HFFc6 (cell line): ENCODE measurements at places on chromosomes 6 and 20. TPM values are rescaled to one million over a fixed set of nuclear protein-coding genes. Genes with fewer than 3 reads are reported as not detected.

Gene GNMT
- total RNA-seq: 0.18 TPM in 1 of 3 replicates, not detected in the others

Gene FAM210B
- 39.0 to 52.5 TPM (median 46.6 TPM) in 3 replicates for total RNA-seq

DNA sequence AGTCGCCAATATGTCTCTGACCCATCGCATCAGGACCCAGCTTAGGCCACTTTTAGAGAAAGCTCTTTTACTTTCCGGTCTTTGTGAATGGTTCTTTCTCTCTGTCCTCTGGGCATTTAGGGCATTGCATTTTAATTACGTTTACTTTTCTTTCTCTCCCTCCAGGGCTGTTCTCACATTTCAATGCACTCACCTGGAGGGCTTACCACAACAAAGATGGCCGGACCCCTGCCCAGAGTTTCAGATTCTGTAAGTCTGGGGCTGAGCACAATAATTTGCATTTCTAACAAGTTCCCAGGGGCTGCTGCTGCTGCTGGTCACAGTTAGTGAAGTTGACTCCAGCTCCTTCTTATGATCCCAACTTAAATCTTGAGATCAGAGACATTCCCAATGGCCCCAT, 3.0 kb downstream of the ANKRD66 start:
- H3K4me3 ChIP-seq: no peak overlapping the region
- H3K36me3 ChIP-seq: no peaks in the 10 kb centered on the region
- H3K27ac ChIP-seq: no peak overlapping the region
- DNase-seq: no peak
- no peaks in the 10 kb centered on the region for H3K4me1 ChIP-seq

DNA sequence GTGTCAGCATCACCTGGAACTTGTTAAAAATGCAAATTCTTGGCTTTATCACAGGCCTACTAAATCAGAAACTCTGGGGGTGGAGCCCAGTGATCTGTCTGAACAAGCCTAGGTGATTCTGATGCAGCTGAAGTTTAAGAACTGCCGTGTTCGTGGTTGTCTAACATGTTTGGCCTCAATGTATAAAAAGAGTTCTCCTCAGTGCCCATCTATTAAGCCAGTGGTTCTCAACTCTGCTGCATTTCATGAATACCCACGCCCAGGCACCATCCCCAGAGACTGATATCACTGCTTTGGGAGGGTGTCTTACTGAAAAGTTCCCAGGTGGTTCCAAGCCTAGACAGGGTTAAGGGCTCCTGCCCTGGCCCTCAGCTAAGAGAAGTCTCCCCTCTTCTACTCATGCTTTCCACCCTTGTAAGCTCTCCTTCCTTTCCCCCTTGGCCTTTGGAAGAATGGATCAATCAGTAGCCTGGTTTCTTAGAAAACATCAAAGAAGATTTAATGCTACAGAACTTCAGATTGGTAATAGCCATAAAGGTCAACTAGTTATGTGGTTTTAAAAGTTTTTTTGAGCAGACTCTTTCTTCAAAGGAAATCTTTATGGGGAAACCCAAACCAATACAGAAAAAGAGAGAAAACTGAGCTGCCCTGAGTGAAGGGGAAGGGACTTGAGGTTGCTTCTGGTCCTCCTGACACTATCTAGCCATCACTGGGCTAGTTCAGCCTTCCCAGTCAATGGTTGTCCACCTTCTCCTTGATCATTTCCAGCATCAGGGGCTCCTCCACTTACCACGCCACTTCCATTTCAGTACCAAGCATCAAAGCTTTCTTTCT, 38.9 kb upstream of the TNFAIP3 start:
- H3K27ac ChIP-seq: no peak overlapping the region
- H3K36me3 ChIP-seq: no peaks in the 10 kb centered on the region; the same call in 1 of the 2 replicates
- H3K4me3 ChIP-seq: no peak overlapping the region
- DNase-seq: no peak
- H3K27me3 ChIP-seq: peaks cover 4% of the 10 kb centered on the region

Gene ASIP
- not detected in 3 replicates for total RNA-seq

DNA sequence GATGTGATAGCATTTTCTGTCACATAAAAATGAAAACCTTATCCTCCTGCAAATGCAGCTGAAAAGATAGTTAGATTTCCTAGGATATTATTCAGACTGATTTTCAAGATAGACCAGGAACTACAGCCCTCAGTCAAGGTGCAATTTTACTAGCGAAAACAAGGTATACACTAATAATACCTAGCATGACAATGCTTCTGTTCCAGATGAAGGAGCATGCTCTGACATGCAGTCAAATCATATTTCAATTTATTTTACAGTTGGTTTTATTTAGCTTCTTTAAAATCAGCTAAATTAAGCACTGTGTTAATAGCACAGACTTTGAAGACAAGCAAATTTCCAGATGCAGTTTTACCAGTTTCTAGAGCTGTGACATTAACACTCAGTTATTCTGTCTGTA, 14.2 kb upstream of the TNFAIP3 start:
- peaks cover 39% of the 10 kb centered on the region for H3K4me1 ChIP-seq
- peaks cover 4% of the 10 kb centered on the region for H3K36me3 ChIP-seq
- no peak overlapping the region for H3K27ac ChIP-seq
- no peak for DNase-seq
- H3K27me3 ChIP-seq: no peaks in the 10 kb centered on the region; the same call in 1 of the 2 replicates

Gene FAM217B
- total RNA-seq: 15.3 to 17.9 TPM (median 16.9 TPM) in 3 replicates

Gene FAXC
- 1.6 to 1.9 TPM (median 1.8 TPM) in 3 replicates for total RNA-seq

DNA sequence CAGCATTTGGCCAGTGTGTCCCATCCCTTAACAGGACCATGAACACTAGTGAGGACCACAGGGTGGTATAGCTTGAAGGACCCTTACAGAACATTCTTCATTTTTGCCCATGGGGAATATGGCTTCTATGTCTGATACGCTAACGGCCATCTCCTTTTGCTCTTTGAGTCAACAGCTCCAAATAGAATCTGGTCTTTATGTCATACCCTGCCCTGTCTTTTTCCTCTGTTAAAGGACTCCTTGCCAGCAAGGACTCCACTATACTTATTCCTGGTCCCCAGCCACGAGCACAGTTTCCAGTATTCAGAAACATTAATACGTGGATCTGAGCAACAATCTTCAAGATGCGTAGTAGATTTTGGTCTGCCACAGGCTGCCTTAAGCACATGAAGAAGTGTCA, 22.5 kb downstream of the SERPINB1 start:
- peaks cover 15% of the 10 kb centered on the region for H3K36me3 ChIP-seq
- H3K4me3 ChIP-seq: no peak overlapping the region
- peaks cover 33% of the 10 kb centered on the region for H3K4me1 ChIP-seq
- no peak for DNase-seq
- H3K27me3 ChIP-seq: no peaks in the 10 kb centered on the region; the same call in 1 of the 2 replicates

DNA sequence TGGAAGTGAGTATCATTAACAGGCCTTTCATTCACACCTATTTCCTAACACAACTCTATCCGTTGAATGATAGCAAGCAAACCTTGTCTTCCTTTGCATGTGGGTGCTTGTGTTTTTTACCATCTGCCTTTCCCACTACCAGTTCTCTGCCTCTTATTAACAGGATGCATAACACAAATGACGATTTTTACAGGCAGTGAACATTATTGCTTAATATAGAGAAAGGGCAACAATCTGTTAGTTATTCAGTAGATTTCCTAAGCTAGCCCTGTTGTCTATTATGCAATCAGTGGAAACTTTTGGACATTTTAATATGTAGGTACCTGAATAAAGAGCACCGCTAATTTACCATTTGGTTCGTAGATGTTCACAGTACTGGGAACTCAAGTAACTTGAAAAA, 348.8 kb upstream of the PLCB4 start:
- H3K36me3 ChIP-seq: peaks cover 27% of the 10 kb centered on the region
- no peak overlapping the region for H3K4me3 ChIP-seq
- H3K27ac ChIP-seq: no peak overlapping the region
- DNase-seq: no peak
- H3K4me1 ChIP-seq: peaks cover 29% of the 10 kb centered on the region
- peaks cover 6% of the 10 kb centered on the region for H3K27me3 ChIP-seq

Gene DOP1A
- 10.3 to 15.4 TPM (median 11.9 TPM) in 3 replicates for total RNA-seq

Gene BPIFB4
- not detected in 2 replicates for total RNA-seq

DNA sequence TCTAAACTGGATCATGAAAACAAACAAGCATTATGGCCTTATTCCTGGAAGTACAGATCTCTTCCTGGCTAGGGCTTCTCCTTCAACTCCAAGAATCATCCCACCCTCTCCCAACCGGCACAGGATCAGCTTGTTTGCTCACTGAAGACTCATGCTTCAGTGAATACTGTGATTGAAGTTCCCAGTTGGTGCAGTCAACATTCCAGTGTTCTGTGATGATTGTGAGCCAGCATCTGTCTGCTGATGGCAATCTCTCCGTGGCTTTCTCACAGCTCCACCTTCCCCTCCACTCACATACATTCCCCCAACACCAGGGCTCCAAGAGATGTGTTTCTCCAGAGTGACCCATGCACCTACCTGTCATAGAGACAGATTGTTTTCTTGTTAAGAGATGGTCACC, 421.3 kb upstream of the BTBD3 start:
- H3K27ac ChIP-seq: no peak overlapping the region
- no peak for DNase-seq
- H3K4me3 ChIP-seq: no peak overlapping the region
- H3K27me3 ChIP-seq: peaks cover 2% of the 10 kb centered on the region; the same call in 1 of the 2 replicates
- H3K4me1 ChIP-seq: no peaks in the 10 kb centered on the region; the same call in 1 of the 2 replicates

DNA sequence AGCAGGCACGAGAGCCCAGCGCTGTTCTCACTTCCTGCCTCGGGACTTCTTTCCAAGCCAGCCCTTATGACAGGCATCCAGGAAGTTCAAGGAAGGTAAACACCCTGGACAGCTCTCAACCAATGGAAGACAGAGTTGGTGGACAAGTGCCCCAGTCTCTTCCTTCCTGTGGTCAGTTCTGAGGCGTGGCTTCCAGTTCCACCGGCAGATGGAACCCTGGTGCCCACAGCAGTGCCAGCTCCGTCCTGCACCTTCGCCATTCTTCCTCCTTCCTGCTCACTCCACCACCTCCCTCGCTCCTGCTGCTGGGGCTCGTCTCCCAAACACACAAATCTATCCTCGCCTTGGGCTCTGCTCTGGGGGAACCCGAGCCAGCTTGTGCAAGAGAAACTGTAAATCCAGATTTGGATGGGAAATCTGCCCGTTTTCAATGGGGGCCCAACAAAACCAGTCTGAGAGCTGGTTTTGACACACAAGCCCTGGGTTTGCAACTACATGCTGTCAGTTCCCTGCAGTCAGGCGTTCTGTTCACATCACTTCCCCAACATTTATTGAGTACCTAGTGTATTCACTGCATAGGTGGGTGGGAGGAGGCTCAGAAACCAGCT, 162.7 kb downstream of the GRM4 start:
- no peak overlapping the region for H3K4me3 ChIP-seq
- DNase-seq: no peak

DNA sequence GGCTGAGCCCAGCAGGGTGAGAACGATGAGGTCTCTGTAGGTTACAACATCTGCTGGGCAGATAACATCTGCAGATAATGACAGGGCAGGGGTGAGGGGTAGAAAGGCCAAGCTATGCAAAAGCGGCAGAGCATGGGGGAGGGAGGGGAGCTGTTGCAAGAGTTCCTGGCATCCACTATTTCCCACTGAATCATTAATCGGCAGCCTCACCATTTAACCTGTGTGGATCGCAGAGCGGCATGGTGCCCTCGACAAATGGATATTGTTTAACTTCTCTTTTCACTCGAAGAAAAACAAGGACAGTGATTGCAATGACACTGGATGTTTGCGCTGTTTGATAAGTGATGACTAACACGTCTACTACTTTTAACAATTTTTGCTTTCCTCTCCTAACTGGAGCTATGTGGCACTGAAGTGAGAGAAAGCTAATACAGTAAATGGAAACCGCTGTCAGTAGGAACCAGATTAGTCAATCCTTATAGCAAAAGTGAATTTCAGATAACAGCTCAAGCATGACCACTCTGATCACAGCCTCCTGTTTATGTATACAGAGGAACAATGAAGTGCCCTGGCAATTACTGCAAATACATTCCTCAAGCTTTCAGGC, 381.5 kb downstream of the TFAP2A start:
- DNase-seq: no peak
- no peaks in the 10 kb centered on the region for H3K36me3 ChIP-seq
- H3K4me3 ChIP-seq: peak overlapping the region; percentile 33; the same call in 1 of the 2 replicates
- peaks cover 24% of the 10 kb centered on the region for H3K4me1 ChIP-seq

- DNase-seq: no peak
- no peaks in the 10 kb centered on the region for H3K36me3 ChIP-seq
- no peak overlapping the region for H3K27ac ChIP-seq
- H3K4me1 ChIP-seq: no peaks in the 10 kb centered on the region
These were observed 12.8 kb upstream of the KHDRBS2 start for GRCh38 chr6:62298745-62299392.

GRCh38 chr6:33607784-33608161, 13.3 kb upstream of the ITPR3 start:
- DNase-seq: no peak
- peaks cover 52% of the 10 kb centered on the region for H3K4me1 ChIP-seq
- peaks cover 10% of the 10 kb centered on the region for H3K36me3 ChIP-seq
- H3K27me3 ChIP-seq: peaks cover 9% of the 10 kb centered on the region; the same call in 1 of the 2 replicates
- H3K4me3 ChIP-seq: no peak overlapping the region

Gene PDE10A
- 0.37 to 1.8 TPM in 2 of 3 replicates, not detected in the other for total RNA-seq

Gene PDE7B
- total RNA-seq: 0.83 to 5.4 TPM (median 1.2 TPM) in 3 replicates

DNA sequence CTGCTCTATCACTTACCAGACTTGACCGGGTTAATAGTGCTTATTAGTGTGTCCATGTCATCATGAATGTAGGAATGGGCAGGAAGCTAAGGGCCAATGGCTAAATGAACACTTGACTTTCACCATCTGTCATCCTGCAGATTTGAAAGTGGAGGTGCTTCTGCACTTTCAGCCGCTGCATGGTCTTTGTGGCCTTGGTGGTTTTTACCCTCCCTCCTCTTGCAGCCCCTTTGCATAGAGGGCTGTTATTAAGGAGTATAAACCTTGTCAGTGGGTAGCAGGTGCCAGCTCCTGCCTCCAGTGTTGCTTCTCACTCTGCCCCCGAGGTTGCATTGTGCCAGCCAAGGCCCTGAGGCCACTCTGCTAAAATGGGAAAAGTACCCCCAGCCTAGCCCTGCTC, 122.2 kb upstream of the TNFAIP3 start:
- no peaks in the 10 kb centered on the region; the same call in none of the 2 replicates for H3K27me3 ChIP-seq
- no peak overlapping the region for H3K27ac ChIP-seq
- no peaks in the 10 kb centered on the region for H3K36me3 ChIP-seq
- no peak overlapping the region for H3K4me3 ChIP-seq
- peaks cover 4% of the 10 kb centered on the region; the same call in 1 of the 2 replicates for H3K4me1 ChIP-seq

DNA sequence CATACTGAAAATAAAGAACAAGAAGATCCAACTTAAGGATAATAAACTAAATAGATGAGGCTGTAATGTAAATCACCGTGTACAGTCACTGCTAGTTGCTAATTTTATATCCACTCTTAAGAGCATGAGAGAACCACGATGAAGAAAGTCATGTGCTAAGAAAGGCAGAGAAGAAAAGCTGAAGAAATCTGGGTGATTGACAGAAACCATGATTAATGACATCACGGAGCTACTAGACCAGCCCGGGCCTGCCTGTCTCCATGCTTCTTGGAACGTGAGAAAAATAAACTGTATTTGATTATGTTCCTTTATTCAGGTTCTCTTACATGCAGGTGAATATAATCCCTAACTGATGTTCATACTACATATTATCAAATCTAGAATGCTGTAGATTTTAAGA, 84.2 kb upstream of the E2F3 start:
- peaks cover 5% of the 10 kb centered on the region for H3K36me3 ChIP-seq
- peaks cover 7% of the 10 kb centered on the region for H3K4me1 ChIP-seq
- no peak for DNase-seq
- peaks cover 16% of the 10 kb centered on the region for H3K27me3 ChIP-seq
- no peak overlapping the region for H3K27ac ChIP-seq
